ENCODE measurements at places on chromosomes 6 and 20.

DNA sequence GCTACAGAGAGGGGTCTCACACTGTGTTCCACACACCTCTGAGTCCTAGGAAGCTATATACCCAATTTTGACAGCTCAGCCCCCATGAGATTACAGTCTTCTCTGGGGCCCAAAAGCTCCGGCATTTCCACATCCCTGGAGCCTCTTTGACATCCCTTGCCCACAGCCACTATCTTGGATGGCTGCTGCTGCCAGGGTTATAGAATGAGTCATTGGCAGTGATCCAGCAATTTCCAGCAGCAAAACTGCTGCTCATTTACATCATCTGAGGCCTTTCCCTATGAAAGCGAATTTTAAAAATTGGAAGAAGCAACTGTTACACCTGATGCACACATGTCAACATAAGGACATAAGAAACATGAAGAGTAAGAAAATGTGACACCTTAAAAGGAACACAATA lies 590.7 kb downstream of the MEI4 start:
- no peak for DNase-seq

GRCh38 chr6:33750244-33750991 lies 3.7 kb upstream of the IP6K3 start:
- no peak for DNase-seq

GRCh38 chr6:16157909-16158308 lies 29.0 kb downstream of the MYLIP start:
- DNase-seq, result no peak

DNA sequence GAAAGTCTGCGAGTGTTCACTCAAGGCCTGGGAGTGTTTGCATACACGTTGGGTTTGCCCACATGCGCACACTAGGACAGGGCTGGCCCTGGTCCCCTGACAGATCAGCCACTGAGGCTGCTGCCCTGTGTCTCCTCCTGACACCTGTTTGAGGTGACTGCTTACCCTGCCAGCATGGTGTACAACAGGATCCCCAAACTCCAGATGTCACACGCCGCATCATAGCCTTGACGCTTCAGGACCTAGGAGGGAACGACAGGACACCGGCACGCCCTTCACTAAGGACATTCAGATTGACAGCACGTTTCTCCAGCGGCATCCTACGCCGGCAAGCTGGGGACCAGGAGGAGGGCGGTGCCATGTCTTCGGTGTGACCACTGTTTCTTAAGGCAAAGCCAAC lies 37.0 kb upstream of the MPC1 start:
- DNase-seq, result no peak

DNA sequence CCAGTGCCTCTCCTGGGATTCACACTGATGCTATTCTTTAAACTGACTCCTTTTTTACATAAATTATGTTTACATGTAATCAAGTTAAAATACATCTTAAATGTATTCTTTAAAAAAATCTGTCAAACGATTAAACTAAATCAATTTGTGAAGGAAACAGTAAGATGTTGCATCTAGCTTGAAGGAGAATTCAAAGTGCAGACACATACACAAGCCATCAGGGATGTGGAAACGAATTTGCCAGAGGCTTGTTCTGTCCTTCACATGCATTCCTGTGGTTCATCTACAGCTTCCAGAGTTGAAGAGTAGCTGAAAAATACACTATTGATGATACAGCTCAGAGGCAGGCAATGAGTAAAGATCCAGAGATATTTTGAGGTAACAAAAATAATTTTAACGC lies 7.3 kb upstream of the BPIFB3 start:
- DNase-seq, result no peak

DNA sequence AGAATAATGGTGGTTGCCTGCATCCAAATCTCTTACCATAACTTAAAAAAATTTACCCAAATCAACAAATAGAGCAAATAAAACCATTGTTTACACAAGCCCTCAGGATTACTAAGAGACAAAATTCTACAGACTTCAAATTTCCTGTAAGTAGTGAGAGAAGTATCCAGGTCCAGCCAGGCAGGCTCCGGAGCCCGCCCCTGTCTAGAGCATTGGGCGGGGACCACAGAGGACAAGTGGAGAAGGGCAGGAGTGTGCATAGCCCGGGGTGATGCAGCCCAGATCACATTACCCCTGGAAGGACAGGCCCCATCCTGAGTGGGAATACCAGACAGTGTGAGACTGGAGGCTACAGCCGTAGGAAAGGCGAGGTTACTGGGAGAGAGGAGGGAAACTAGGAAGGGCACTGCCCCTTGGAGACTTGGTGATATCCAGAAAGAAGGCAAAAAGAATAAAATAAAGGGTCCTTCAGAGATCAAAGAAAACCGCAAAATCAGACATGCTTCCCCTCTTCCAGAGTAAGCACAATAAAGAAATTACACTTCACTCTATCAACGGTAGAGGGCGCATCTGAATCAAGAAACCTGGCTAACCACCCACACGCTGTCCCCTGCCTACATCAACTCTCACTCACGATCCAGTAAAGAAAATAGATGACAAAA lies 26.6 kb downstream of the RIN2 start:
- DNase-seq, result peak; percentile 21

- no peak for DNase-seq
Observed at GRCh38 chr20:17525650-17526049, 5.5 kb downstream of the BFSP1 start.

DNA sequence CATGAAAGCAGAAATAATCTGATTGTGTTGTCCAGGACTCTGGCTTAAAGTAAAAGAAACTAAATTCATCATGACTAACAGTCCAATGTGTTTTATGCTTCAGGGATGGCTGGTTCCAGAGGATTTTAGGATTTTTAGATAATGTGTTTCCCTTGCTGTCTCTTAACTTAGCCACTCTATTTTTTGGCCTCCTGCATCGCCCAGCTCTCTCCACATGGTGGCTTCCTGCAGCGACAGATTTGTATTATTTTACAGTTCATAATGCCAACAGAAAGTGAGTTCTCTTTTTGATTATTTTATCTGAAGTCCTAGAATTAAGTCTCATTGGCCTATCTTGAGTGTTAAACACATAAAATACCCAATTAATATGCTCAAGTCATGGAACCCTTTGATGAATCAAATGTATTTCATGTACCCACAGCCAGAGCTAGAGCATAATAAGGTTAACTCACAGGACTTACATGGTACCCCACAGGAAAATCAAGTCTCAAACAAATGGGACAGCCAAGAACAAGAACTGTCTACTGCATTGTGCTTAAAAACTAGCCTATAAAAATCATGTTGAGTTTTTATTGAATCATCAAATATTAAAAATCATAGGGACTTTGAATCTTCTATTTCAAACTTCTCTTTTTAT lies 582.5 kb downstream of the DOK5 start:
- DNase-seq, result no peak

DNA sequence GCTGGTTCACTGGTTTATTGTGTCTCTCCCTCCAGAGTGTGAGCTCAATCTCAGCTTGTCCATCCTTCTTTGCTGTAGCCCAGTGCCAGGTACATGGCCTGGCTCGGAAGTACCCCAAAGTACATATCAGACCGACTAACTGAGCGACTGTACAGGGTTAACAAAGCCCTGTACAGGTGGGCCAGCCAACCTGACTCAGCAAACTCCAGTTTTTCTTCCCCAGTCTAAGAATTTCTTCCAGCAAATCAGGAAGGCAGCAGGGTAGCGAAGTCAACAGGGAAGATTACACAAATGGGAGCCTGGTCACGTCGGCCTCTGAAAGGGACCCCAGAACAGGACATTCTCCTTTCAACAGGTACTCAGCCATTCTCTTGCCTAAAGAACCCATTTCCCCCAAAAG lies 31.3 kb downstream of the ZMYND8 start:
- no peak for DNase-seq

DNA sequence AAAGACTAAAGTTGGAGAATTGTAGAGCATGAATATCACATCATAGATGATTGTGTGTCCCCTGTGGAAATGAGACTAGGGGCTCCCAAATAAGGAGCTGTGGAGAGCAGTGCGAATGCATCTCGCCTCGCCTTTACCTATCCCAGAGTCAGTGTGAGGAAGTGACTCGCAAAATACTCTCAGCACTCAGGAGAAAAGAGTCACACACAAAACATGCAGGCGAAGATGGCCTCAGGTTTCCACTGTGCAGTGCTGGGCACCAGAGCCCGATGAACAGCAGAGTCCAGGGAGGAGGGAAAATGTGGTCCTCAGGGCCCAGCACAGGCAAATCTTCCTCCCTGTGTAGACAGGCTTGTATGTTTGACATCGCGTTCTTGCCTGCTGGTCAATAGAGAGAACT lies 126.5 kb upstream of the AFDN start:
- DNase-seq, result no peak

- no peak for DNase-seq
Observed at GRCh38 chr6:92069781-92070180, 1349.6 kb downstream of the EPHA7 start.
